ENCODE measurements at places on chromosomes 4 and X. TPM values are rescaled to one million over a fixed set of nuclear protein-coding genes. Genes with fewer than 3 reads are reported as not detected.
A peak's percentile ranks its signal among the peaks of the same experiment; 100 is the strongest.

DNA sequence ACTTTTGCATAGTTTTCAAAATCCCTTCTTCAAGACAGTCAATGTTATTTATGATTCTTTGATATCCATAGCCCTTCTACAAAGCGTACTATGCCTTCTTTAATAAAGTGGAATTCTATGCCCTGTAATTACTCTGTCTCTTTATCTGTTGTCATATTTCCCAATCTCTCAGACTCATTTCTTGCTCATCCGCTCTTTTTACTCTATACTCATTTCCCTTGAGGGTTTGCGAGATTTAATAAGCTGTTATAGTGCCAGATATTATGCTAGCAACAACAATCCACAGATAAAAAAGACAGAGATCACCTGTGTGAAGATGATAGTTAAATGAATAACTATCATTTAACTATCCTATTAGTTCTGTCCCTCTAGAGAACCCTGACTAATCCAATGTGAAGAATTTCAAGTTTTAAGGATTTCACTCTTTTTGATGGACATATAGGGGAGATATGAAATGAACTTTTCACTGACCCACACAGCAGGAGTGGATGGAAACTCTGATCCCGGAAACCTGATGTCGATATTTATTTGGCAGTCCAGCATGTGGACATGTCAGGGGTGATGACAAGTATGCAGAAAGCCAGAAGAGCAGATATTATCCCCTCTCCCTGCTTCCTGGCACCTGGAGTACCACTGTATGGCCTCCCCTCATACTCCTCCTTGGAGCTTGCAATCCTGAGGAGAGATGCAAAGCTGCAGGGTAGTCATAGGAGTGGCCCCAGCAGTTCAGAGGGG, 49.7 kb downstream of the TMEM156 start:
- no peak for DNase-seq
- peaks cover 53% of the 10 kb centered on the region for H3K4me1 ChIP-seq
- peak overlapping the region; percentile 21 for H3K27ac ChIP-seq
- H3K4me3 ChIP-seq, result no peak overlapping the region

GRCh38 chr4:37546586-37546985, 139.6 kb downstream of the RELL1 start:
- H3K27ac ChIP-seq, result no peak overlapping the region
- DNase-seq, result no peak
- H3K4me3 ChIP-seq, result no peak overlapping the region
- no peaks in the 10 kb centered on the region for H3K27me3 ChIP-seq

FHIP1A gene
- total RNA-seq, result 0.62 TPM

AR gene
- not detected for total RNA-seq

TLR3 gene
- total RNA-seq, result not detected
